Esophagus muscularis mucosa (tissue), 4 donors: ENCODE measurements at places on chromosomes 6 and 20. TPM values are rescaled to one million over a fixed set of nuclear protein-coding genes. Genes with fewer than 3 reads are reported as not detected.

GRCh38 chr20:13205848-13206434 lies 15.1 kb upstream of the ISM1 start:
- DNase-seq, result no peak

GRCh38 chr20:41669708-41670263 lies 51.6 kb upstream of the CHD6 start:
- no peak for DNase-seq

DNA sequence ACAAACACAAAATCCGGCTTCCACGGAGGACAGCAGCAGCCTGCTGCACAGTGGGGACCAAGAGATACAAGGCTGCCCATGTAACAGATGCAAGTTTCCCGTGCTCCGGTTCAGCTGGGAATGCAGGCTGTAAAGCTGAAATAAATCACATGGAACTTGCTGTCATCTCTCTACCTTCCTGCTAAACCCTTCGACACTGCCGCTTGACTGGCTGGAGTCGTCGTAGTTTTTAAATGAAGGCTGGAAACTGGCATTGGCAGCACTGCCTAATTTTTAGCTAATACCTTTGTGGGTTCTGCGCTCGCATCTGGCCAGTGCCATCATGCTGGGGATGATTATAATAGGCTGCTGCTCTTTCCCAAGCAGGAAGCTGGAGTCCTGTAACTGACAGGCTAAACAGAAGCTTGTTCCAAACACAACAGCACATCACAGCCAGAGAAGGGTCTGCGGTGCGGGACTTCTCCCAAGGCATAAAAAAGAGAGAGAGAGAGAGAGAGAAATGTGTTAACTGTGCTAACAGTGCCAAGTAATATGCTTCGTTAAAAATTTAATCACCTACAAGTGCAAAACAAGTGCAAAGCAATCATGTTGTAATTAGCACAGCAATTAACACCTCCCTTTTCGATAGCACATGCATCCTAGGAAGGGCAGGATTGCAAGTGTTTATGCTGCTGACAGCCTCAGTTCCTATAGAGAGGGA lies 146.1 kb downstream of the TFAP2A start:
- DNase-seq, result no peak

DNA sequence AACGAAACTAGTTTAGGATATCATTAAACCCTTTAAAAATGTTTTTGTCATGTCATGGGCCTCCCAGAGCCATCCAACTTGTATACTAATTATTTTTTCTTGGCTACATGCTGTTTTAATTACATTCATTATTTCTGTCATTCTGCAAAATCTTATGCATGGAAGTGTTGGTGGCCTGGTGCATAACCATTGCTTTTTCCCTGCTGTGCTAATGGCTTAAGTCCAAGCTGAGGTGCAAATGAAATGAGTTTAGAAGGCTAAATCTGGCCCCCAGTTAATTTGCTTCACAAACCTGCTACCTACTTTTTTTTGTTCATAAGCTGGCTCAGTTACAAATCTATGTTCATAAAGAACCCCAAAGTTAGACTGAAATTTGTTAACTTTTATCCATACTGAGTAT lies 1249.9 kb downstream of the EPHA7 start:
- DNase-seq, result no peak

DNA sequence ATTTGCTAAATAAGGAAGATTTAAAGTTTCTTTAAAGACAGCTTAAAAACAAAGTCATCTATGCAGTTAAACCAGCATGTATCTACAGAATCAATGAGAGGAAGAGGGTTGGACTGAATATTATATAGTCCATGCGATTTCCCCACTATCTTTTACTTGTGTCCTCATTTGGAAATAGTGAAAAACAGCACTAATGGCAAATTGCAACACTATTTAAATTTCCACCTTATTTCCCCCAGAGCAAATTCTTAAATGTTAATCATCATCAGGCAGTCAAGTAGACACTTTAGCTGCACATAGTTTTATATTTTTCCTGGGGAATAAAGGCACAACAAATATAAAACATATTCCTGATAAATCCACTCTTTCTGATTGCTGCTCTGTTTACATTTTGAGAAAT lies 114.6 kb downstream of the LCA5 start:
- DNase-seq, result no peak

- no peak for DNase-seq
Observed at GRCh38 chr6:126302191-126302590, 37.7 kb upstream of the CENPW start.

DNA sequence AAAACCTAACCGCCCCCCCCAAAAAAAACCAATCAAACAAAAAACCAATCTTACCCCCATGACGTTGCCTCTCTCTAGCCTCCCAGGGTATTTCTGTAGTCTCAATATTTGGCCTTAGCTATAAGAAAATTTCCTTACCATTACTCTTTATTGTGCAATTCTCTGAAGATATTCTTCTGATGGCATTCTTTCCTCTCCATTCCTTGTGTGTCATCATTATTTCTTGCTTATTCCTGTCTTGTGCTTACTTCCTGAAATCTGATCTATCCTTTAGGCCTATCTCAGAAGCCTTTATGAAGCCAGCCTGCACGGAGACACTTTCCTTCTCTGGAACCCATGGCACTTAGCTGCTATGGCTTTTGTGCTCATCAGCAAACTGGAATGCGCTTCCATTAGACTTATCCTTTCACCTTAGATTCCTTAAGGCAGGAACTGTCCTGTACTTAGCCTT lies 65.9 kb upstream of the DDR1 start:
- no peak for DNase-seq

DNA sequence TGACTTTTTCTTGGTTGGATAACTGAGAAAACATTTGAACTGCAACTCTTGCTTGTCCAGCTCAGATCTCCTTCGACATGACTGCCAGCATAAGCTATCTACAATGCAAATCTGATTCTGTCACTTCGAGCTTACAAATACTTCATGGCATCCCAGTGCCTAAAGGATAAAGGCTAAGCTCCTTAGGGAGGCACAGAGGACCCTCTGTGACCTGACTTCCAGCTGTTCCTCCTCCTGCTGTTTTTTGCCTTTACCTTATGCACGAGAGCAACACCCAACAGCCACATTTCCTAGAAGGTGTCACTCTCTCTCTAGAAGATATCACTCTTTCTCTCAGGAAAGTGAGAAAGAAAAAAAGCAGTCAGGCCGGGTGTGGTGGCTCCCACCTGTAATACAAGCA lies 23.4 kb downstream of the SLC17A5 start:
- DNase-seq, result no peak

GRCh38 chr6:107624541-107624940 lies 134.6 kb downstream of the SOBP start:
- DNase-seq, result no peak

DNA sequence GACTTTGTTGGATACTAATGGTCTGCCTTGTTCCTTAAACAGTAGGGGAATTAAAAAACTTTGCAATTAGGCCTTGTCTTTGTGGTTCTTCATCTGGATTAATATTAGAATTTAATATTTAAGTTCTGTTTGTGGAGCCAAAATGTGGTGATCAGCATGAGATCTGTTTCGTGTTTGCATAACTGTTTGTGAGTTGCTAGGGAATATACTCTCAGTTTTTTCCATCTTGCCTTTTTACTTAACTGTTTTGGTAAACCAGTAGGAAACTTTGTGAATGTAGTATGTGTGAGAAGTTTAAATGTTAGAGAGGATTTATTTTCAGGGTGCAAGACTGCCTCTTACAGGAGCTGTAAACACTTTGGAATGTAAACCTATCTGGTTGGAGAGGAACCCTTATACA lies 35.6 kb downstream of the LRRC1 start:
- no peak for DNase-seq

DNA sequence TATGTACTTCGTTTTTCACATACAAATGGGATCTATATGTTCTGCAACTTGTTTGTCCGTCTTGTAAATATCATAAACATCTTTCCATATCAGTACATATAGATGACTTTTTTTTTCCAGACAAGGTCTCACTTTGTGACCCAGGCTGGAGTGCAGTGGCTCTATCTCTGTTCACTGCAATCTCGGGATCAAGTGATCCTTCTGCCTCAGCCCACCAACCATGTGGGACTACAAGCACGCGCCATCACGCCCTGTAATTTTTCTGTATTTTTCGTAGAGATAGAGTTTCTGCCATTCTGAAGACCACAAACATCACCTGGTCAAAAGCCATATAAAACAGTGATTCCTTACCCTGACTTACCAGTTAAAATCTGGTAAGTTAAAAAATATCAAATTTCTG lies 37.7 kb upstream of the SYNCRIP start:
- DNase-seq, result no peak

DNA sequence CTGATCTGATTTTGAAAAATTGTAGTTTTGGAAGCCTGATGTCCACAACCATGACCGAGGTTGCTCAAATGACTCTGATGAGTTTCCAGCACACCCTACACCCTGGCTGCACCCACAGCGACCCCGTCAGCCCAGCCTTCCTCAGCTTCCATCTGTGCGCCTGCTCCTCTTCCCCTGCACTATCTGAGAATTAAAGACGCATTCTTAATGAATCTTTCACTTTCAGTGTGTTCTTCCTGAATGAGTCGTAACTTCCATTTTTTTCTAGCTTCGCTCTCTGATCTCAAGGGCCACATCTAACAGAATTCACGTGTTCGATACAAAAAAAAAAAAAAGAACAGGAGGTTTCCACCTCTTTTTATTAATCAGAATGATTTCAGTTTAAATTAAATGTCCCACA lies 21.3 kb upstream of the RREB1 start:
- DNase-seq, result no peak

DNA sequence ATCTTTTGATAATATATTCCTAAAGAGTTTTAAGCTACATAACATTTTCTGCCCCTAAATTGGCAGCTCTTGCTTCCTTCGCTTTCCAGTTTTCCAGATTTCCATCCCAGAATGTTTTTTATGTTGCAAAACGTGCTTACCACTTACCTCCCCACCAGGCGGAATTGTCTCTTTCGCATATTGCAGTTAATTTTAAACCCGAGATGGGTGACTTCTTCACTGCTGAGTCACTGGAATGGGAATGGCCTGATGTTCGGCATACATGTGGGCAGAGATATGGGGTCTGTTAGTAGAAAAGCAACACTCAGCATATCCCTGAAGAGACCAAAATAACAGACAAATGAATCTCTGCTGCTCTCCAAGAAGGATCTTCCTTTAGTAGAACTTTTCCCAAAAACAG lies 491.2 kb downstream of the PREX1 start:
- DNase-seq, result no peak

DNA sequence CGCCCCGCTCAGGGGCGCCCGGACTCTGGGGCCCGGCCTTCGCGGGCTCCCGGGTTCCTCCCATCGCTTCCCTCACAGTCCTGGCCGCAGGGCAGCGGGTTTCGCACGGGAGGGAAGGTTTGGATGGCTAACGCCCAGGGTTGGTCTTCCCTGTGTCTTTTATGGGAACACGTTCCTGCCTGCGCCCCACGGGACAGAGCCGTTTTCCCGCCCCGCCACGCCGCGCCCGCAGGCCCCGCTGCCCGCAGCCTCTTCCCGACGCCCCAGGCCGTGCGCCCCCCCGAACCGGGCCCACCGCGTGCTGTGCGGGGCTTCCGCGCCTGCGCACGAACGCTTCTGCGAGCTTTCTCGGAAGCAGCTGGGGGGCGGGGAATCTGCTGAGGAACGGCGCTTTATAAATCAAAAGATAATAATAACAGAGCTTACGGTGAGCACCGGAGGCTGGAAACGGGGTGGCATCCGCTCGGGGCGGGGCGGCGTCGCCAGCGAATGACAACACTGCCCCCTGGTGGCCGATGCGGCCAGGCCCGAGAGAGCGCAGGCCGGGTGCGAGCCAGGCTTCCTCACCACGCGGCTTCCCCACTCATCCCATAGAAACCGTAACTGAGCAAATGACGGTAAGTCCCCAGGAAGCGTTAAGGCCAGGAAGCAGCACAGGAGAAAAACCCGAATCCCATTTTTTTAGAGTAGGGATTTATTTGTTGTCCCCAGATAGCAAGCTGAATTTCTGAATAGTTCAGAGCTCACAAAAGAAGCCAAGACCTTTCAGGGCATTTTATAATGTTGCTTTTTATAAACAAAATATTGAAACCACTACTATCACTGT lies 116.4 kb downstream of the MYLK4 start:
- DNase-seq, result peak; percentile 97

DNA sequence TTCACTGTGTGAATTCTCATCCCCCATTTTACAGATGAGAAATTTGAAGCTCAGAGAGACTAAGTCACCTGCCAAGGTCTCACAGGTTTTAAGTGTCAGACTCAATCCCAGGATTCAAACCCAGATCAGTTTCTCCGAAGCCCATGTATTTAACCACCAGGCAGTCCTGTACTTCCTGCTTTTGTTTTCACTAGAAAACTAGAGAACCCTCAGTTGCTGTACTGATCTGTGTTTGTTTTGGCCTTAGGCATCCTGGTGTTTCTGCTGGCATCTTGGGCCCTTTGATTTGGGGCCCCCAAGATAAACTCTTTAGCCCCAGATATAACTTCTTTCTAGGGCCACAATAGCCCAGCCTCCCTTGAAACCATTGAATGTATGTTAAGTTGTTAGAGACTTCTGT lies 36.5 kb downstream of the PPP1R16B start:
- DNase-seq, result no peak

GRCh38 chr6:5592886-5593519 lies 331.7 kb downstream of the FARS2 start:
- DNase-seq, result no peak

DNA sequence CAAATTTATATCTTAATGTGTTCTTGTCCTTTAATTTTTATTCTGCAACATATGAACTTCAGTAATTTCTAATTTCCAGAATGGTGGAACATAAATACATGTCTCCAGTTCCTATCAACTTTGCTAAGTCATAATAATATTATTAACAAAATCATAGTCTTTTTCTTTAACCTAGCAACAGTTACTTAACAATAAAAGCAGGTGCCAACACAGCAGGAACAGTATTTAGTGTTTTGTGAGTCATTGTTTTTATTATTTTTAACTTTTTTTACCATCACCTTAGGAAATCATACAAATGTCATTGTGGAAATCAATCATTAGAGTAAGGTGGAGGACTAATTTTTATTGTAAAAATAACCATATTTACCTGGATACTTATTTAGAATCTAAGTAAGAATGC lies 133.5 kb downstream of the PLCB1 start:
- no peak for DNase-seq

Gene COL9A3
- total RNA-seq, result 22.4 TPM

Gene KCNQ5
- 2.1 TPM for total RNA-seq
